NCI-H524 (cell line): ENCODE measurements at places on chromosomes 2 and 18.

- DNase-seq, result peak; percentile 65
Measured at GRCh38 chr2:176174824-176175708, 13.4 kb upstream of the HOXD1 start.

GRCh38 chr18:2410688-2411087 is 160.6 kb downstream of the METTL4 start:
- no peak for DNase-seq

DNA sequence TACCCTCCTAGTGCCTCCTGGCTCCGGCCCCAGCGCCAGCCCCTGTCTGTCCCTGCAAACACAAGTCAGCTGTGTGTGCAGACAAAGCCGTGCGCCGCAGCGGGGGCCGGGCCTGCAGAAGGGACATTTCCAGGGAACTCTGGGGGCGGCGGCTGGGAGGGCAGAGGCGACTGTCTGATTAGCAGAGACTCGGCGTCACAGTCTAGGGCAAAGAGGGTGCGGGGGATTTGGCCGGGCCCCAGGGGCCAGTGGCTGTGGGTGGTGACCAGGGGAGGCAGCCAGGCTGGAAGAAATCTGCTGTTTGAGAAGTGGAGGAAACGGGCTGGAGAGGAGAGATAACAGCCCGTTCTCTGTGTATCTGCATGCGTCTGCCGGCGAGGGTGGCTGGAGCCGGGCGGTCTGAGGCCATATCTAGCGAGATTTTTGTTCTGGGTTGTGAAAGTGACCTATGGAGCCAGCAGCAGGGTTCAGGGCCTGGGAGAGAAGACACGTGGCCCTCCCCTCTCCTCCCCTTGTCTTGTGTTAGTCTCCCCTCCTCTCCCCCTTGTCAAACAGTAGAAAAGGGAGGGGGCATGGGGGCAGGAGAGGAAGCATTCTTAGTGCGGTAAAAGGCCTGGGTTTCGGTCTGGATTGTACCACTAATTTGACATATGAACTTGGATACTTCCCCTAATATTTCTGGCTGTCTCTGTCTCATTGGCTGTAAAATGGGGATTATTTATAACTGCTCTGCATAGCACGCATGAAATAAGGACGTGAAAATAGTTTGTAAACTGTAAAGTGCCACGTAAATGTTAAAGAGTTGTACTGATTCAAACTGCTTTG is 169.4 kb downstream of the SMAD7 start:
- no peak for DNase-seq

DNA sequence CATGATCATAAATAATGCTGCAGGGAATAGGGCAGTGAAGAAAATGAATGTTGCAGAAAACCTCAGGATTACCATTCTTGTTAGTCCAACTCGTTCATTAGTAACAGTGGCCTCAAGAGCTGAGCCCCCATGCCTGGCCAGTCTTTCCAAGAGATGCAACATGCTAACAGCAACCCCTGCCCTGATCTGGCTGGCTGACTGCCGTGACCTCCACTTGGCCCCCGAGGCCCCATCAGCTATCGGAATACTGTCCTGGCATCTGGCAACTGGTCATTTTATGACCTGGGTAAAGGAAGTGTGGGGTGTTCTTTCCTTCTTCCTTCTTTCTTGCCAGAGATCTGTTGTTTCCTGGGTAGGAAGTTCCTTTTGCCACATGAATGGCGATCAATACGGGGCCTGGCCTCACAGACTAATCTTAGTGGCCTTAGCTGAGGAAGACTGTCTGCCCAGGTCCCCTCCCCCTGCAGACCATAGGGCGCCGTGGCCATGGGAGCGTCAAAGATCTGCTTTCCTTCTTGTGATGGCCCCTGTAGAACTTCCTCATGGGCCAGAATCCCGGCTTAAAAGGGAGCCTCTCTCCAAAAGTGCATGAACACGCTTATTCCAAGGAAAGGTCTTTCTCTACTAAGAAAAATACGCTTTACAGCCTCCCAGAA is 10.6 kb upstream of the TRABD2A start:
- DNase-seq, result no peak

GRCh38 chr2:45134726-45135125 is 125.5 kb upstream of the SIX2 start:
- DNase-seq, result no peak
